ENCODE measurements at places on chromosomes 12 and 14.

DNA sequence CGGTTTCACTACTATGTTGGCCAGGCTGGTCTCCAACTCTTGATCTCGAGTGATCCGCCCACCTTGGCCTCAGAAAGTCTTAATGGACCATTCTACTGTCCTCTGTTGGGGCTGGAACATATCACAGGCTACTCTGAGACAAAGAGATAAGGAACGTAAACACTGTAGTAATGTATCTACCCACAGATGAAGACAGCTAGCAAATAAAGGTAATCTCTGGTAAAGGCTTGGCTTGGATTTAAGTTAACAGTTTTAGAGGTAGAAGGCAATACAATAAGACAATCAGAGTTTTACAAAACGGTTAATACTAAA, 44.6 kb upstream of the ISM2 start:
- no peak for DNase-seq

DNA sequence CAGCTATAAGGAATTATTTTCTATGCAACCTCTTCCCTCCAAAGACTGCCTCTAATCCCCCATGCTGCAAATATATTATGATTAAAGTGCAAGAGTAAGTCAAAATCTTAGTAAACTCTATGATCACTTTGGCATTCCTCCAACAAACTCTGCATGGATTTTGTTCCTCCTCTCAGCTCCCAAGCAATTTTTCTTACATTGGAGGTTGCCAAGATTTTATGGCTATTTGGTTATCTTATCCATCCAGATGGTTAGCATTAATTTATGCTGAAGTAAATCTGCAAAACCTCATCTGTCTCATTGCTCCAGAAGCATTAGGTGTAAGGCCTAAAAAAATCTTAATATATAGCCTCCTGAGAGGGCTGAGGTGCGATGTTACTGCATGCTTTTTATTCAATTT, 228.1 kb downstream of the CHST11 start:
- DNase-seq = no peak

DNA sequence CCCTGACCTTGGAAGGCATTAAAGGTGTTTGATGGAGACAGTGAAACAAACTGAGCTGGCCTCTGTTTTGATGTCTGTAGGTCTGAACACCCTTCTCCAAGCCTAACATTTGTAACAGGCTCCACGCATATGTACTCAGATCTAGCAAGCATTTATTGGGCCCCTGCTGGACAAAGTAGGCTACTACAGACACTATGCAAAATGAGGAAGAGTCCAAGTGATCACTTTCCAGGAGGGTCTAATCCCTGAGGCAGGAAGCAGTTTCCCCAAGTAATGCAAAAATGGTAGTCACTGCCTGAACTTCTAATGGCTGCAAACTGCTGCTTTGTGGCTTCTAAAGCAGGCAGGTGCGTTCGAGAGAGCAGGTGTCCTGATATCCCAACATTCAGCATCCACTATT, 405.8 kb downstream of the MED13L start:
- DNase-seq = no peak

- no peak for DNase-seq
Observed at GRCh38 chr14:49679271-49679670, 8.7 kb downstream of the POLE2 start.

GRCh38 chr12:106078358-106079010, 60.3 kb downstream of the NUAK1 start:
- no peak for DNase-seq

- DNase-seq = no peak
Observed at GRCh38 chr12:13024531-13024916, 19.7 kb upstream of the FAM234B start.

DNA sequence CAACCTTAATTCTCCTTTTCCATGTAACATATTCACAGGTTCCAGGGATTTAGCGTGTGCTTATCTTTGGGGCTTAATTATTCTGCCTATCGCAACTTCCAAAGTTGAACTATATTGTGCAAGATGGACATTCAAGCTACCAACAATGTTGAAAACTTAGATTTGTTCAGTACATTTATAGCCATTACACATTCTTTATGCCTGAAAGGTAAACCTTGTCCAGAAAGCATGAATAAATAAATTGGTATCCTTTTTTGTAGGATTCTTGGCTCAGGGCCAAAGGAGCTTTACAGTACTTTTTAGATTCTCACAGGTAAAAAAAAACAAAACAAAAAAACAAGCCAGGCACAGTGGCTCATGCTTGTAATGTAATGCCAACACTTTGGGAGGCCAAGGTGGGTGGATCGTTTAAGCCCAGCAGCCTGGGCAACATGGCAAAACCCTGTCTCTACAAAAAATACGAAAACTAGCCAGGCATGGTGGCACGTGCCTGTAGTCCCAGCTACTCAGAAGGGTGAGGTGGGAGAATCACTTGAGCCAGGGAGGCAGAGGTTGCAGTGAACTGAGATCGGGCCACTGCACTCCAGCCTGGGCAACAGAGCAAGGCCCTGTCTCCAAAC, 3.3 kb downstream of the C12orf56 start:
- DNase-seq = no peak

DNA sequence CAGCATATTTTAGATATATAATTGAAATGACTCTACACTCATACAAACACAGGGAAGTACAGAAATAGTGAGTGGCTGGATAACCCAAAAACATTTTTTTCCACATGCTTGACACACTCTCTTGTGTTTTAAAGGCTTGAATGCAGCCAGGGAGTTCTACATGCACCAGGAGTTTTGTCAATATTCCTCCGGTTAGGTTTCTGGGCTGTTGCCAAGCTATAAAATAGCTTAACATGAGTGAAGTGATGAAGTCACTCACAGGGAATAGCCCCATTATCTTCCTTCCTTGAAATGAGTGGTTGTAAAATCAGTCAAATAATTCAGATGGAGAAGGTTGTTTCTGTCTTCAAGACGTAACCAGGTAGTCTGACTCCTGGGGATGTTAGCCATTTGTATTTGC, 582.7 kb downstream of the SLC6A15 start:
- DNase-seq = no peak

DNA sequence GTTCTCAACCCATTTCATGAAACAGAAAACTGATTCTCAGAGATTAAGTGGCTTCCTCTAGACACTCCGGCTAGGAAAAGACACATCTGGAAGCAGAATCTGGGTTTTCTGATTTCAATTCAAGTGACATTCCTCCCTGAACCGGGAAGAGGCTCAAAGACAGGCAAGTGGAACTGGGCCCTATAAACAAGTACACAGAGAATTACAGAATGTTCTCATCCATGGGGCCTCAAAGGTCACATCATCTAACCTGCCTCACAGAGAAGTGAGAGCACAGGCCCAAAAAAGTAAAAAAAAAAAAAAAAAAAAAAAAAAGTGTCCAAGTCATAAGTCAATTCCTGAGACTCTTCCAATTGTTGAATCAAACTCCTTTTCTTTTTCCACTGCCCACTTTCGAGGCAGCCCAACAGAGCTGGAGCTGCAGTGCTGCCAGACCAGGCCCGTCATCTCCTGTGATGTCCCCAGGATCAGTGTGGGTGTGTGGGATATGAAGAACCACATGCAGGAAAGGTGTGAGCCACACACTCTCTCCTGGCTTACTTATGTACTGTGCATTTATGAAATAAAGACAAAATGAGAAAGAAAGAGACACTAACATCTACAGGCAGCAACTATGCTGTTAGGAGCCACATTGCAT, 2.8 kb upstream of the KRT1 start:
- DNase-seq = no peak

DNA sequence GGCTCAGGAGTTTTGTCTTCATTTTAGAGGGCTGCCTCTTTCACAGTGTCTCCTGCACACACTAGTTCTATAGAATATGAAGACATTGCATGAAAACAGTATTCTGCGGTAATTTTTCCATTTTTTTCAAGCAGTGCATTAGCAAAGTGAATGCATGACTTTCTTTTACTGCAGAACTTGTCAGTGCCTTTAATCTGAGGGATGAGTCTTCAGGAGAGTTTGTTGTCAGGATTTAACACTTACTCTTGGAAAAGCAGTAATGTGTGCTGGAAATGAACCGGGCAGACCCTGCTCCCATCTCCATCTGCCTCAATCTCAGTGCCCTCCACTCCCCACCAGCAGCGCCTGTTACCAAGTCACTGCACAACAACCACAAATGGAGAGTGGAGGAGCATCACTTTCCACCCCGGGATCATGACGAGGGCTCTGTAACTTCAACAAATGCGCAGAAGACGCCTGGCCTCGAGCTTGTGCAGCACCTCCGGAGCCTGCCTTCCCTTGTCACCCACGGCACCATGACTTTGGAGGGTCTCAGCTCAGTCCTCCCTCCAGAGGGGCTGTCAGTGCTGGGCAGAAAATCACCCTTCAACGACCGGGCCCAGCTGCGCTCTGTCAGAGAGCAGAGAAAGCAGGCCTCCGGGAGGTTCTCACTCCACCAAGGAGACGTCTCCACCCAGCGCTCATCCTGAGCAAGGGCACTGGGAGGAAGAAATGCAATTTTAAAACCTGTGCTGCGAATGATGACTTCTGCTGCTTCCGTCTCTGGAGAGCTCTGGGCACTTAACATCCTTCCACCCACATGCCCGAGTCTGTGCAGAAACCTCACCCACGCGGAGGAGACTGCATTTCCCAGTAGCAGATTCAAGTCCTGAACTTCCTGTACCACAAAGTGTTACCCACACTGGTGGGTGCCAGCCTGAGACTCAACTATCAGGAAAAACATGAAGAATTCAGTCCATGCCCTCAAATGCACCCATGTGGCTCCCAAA, 255.7 kb downstream of the ADGRD1 start:
- no peak for DNase-seq

DNA sequence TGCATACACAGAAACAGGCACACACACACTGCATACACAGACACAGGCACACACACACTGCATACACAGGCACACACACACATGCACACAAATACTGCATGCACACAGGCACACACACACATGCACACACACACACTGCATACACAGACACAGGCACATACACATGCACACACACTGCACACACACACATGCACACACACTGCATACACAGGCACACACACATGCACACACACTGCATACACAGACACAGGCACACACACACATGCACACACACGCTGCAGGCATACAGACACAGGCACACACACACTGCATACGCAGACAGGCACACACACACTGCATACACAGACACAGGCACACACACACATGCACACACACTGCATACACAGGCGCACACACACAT, 32.7 kb upstream of the BTBD6 start:
- DNase-seq = no peak

DNA sequence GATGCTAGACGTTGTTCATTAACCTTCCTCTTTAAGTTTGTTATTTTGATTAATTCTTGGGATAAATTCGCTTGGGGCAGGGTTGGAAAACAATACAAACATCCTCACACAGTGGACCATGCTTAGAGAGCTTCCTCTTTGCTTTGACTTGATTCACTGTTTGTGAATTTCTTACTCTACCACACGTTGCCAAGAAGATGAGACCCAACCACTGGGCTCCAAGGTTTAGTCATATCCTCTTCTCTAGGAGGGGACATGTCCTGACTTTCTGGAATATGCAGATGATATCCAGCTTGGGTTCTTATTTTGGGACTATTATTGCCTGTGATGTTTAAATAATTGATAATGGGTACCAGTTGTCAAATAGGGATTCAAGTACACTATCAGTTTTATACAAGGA, 428.2 kb downstream of the ATP23 start:
- no peak for DNase-seq

DNA sequence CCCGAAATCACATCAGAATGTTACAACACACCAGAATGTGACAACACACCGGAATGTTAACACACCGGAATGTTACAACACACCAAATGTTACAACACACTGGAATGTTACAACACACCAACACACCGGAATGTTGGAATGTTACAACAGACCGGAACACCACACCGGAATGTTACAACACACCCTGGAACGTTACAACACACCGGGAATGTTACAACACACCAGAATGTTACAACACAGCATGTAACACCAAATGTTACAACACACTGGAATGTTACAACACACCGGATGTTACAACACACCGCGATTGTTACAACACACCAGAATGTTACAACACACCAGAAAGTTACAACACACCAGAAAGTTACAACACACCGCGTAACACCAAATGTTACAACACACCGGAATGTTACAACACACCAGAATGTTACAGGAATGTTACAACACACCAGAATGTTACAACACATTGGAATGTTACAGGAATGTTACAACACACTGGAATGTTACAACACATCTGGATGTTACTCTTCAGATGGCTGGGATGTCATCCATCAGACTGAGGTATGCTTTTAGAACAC, 21.1 kb downstream of the CHFR start:
- no peak for DNase-seq

- no peak for DNase-seq
Observed at GRCh38 chr12:104551313-104551931, 94.7 kb downstream of the CHST11 start.

DNA sequence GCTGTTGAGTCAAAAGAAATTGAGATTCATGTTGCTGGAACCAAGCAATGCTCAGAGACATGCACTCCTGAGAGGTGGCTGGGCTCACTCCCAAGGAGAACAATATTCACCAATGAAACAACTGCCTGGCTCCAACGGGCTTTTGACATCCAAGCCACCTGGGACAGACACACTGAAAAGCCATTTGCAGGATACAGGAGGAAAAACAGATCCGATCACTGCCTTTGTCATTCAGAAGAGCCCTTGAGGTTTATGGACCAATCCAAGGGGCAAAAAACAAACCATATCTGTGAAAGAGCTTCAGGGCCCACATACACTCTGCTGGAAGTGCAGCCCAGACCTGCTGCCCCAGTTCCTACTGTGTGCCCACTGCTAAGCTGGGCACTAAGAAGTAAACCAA, 277.5 kb downstream of the NUAK1 start:
- DNase-seq = no peak

DNA sequence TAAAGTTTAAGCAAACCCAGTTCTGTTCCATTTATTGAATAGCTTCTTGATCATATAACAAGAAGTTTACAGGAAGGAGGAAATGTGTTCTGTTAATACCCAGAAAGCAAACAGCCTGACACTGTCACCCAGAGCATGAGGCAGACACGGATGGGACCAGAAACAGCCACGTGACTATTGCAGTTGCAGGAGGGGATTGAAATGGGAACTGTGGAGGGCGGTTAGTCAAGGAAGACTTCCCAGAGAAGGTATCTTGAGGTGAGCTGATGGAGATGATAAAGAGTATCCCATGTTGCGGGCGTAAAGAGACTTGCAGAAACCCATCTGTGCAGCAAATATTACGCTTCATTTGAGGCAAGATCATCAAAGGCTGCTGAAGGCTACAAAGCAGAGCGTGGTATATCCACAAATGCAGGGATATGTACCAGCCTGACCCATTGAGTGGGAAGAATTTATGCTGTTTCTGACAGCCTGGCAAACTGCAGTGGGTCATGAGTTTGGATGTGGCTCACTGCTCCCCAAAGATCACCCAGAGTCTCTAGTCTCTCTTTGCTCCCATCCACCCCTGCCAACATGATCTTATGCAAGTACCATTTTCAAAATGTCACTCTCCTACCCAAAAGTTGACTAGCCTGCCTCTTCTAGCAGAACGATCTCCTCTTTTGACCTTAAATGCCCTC, 20.7 kb downstream of the KRT76 start:
- no peak for DNase-seq

All from stimulated activated CD4-positive, alpha-beta T cell treated with anti-CD3 and anti-CD28 coated beads, Interleukin-12 subunit alpha, Interleukin-12 subunit beta, amount 100 ng/mL, for 48 hours (primary cell).